ENCODE measurements at places on chromosomes 16 and 17. TPM values are rescaled to one million over a fixed set of nuclear protein-coding genes. Genes with fewer than 3 reads are reported as not detected.

The FBF1 gene
- total RNA-seq: 16.6 TPM

The NPIPA2 gene
- 0.51 TPM for total RNA-seq

The ADAM11 gene
- total RNA-seq: 0.22 TPM

The RPH3AL gene
- total RNA-seq: 13.4 TPM

The DRC7 gene
- total RNA-seq: not detected

The PRCD gene
- total RNA-seq: 1.5 TPM

DNA sequence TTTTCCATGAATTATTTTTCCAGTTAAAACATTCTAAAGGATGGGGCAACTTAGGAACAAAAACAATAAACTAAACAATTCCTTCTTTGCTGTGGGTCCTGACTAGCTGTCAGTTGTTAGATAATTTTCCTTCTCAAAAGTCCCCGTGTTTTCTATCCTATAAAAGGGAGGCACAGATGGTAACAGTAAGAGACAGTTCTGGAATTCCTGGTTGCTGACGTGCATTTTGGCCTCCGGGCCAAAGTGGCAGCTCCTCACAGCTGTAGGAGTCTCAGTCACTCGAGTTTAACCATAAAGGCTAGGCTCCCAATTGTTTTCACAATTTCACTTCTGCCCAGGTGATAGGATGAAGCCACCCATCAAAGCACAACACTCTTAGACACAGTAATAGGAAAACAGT is 77.0 kb upstream of the ZNF423 start:
- peak; percentile 47 for DNase-seq

GRCh38 chr17:76670020-76670717 is 26.6 kb upstream of the ST6GALNAC1 start:
- no peak for DNase-seq

DNA sequence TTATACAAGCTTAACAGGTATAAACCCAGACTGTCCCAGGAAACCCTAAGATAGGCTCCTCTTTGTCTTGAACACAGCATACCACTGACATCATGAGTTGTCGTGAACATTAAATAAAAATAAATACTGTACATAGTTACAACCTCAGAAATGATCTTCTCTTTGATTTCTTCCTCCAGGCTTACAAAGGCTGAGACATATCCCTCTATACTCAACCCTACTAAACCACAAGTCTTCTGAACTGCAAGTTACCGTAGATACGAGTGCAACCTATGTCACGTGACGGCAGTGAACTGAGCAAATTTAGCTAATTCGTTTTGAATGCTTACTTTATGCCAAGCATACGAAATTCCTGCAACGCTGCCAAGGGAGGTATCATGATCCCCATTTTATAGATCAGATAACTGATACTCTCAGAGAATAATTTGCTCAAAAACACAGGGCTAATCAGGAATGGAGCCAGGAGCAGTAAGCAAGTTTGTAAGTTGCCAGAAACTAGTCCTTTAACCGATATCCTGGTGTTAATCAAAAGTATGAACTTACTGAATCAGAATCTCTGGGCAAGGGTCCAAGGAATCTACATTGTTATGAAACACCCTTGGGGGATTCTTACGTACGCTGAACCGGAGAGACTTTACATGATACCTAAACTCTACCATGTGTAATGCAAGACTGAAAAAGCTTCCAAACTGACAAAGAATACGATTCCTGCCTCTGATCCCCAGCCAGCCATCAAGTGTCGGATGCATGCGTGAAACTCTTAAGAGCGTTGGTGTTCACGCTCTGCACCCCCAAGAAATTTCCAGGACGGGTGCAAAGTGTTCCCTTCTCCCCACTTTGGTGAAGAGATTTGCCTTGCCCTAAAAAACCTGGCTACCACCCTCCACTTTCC is 106.2 kb downstream of the XYLT1 start:
- DNase-seq: peak; percentile 96

DNA sequence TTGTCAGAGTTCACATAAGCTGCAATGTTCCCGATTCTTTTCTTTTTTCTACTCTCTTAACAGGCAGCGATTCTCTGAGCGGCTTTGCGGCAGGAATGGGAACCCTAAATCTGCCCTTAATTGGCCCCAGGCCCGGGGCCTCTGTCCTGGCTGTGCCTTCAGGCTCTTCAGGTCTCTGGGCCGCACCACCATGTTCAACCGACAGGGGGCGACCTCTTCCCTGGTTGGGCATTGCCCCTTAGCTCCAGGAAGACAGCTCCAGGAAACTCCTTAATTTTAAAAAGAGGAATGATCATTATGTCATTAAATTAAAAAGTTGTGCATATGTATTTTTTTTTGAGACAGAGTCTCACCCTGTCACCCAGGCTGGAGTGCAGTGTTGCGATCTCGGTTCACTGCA is 20.3 kb downstream of the CACNG5 start:
- DNase-seq: no peak

DNA sequence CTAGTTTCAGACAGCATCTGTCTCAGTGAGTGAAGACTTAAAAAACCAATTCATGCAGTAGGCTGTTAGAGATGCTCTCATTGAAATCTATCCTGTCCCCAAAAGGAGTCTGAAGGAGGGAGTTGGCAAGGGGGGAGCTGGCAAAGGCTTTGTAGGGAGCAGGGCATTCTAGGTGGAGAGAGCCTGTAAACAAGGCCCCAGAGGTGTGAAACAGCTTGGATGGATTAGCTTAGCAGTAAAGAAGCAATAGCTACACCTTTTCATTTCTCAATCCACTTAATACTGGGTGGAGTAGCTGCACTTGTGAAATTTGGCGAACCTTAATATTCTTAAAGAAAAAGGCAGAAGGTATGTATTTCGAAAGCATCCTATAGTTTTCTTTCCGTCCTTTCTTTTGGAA is 61.8 kb downstream of the KSR1 start:
- no peak for DNase-seq

- DNase-seq: no peak
Observed at GRCh38 chr17:61175298-61176142, 224.1 kb upstream of the TBX2 start.

GRCh38 chr16:54152362-54153239 is 134.0 kb downstream of the IRX3 start:
- no peak for DNase-seq

GRCh38 chr17:76345377-76345974 is 8.2 kb downstream of the PRPSAP1 start:
- peak; percentile 20 for DNase-seq

DNA sequence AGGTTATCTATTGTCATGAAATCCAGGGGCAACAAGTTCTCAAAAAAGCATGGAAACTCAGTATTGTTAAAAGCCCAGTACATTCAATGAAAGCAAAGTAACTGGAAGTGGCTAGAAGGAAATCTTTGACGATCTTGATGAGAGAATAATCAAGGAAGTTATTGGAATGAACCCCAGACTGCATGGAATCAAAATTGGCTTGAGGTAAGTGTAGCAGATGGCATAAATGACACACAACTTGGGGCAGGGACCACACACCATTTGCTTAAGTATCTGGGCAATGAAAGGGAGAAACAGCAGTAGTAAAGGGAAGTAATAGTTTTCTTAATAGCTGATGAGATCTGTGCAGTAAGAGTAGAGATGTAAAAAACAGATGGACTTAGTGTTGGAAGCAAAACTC is 238.0 kb downstream of the HS3ST3A1 start:
- no peak for DNase-seq

GRCh38 chr17:39096508-39097149 is 54.8 kb downstream of the PLXDC1 start:
- no peak for DNase-seq

- DNase-seq: no peak
Observed at GRCh38 chr17:78959803-78960202, 19.9 kb downstream of the LGALS3BP start.

GRCh38 chr16:24352746-24353145 is 96.6 kb downstream of the CACNG3 start:
- DNase-seq: no peak

GRCh38 chr16:21101631-21102420 is 48.8 kb downstream of the DNAH3 start:
- DNase-seq: peak; percentile 51

DNA sequence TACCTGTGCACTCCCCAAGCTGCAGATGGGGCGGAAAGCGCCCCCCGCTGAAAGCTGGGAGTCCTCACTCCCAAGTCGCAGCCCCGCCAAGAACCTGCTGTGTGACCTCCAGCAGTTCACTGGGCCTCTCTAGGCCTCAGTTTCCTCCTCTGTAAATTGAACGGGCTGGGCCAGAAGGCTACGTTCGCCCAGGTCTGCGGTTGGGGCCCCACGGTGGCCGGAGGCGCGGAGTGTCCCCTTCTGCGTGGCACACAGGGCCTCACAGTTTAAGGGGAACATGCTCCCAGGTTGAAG is 628 bp downstream of the GALK1 start:
- DNase-seq: no peak

DNA sequence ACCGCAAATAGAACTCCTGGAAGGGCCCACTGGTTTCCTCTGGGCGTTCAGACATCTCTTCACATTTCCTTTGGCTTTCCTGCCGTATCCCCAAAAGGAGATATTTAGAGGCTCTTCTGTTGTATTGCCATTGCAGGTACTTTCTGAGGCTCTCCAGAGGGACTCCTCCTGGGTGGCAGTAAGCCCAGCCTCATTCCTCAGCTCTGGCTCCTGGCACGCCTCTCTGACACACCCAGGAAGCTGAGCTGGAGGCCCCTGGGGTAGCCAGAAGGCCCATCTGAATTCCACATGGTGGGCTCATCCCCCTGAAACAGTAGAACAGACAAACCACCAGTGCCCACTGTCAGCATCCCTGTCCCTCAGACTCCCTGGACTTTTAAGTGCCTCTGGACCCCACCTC is 206.7 kb downstream of the PARN start:
- peak; percentile 27 for DNase-seq

DNA sequence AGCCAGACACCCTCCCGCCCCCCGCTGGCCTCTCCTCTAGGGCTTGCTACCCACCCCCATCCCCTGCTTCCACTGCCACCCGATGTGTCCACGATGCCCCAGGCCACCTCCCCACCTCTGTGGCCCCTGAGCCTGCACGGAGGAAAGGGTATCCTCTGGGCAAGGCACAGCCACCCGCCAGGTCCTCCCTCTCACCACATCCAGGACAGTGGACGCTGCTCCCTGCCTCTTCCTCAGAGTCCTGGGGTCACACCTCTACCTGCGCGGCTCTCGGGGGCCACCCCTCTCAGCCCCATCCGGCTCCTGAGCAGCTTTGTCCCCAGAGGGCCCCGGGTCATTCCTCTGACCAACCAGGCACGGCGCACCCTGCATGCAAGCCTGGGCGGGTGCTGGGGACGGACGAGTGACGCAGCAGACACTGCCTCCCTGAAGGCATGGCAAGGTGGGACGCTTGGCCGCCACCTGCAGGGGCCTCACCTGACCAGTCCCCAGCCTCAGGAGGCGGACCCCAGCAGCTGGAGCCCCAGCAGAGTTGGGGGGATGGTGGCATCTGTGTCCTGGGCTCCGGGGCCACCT is 24.8 kb downstream of the FLYWCH1 start:
- no peak for DNase-seq
